ENCODE measurements at places on chromosomes 7 and 10. TPM values are rescaled to one million over a fixed set of nuclear protein-coding genes. Genes with fewer than 3 reads are reported as not detected.

Gene COL13A1
- 59.4 TPM for total RNA-seq

Gene RASA4
- 8.6 TPM for total RNA-seq

Gene CYP2E1
- 6.4 TPM for total RNA-seq

Gene CELF2
- total RNA-seq, result 2.2 TPM

Gene EBF3
- 16.1 TPM for total RNA-seq
